ENCODE measurements at places on chromosomes 2 and 18. TPM values are rescaled to one million over a fixed set of nuclear protein-coding genes. Genes with fewer than 3 reads are reported as not detected.
A peak's percentile ranks its signal among the peaks of the same experiment; 100 is the strongest.

DNA sequence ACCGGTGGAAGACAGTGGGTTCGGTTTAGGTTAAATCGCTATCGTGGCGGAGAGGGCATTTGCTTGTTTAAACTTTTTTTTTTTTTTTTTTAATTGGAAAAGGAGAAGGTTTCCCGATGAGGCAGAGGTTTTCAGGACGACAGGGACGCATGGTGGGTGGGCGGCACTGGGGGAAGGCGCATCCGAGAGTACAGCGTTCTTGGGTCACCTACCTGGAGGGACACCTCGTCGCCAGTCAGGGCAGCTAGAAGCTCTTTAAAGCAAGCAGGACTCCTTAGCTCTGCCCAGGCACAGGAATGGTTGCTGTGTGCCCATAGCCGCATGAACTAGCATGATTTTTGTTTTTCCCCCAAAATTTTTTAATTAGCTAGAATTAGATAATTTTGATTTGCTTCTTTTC is 437 bp downstream of the LDLRAD4 start:
- H3K27me3 ChIP-seq, result peaks cover 12% of the 10 kb centered on the region
- peaks cover 70% of the 10 kb centered on the region for H3K4me1 ChIP-seq
- peak overlapping the region; percentile 81 for H3K27ac ChIP-seq
- no peak for DNase-seq

DNA sequence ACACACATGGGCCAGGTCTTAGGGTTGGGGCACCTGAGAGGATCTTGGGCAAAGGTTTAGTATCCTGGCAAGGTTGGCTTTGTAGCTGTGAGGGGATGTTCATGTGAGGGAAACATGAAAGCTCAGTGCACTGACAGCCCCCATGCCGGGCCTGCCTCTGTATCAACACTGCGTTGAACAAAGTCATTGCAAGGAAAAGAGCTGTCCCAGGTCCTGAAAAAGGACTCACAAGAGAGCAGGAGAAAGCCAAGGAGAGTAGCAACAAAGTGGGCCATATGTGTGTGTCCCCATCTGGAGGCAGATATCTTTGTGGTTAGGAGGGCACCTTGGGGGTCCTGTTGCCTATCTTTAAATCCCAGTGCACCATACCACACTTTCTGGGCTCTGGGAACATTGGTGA is 237.8 kb upstream of the THSD7B start:
- no peaks in the 10 kb centered on the region for H3K4me1 ChIP-seq
- no peak overlapping the region for H3K27ac ChIP-seq
- H3K4me3 ChIP-seq, result no peak overlapping the region
- DNase-seq, result no peak

Gene FOXD4L1
- total RNA-seq, result not detected

GRCh38 chr2:44124500-44124899 is 44.2 kb upstream of the PPM1B start:
- no peak overlapping the region for H3K27ac ChIP-seq
- no peaks in the 10 kb centered on the region for H3K4me1 ChIP-seq
- no peaks in the 10 kb centered on the region for H3K36me3 ChIP-seq
- H3K4me3 ChIP-seq, result no peak overlapping the region
- DNase-seq, result no peak
- no peaks in the 10 kb centered on the region for H3K27me3 ChIP-seq

Gene LCLAT1
- 10.3 TPM for total RNA-seq

Gene HMSD
- total RNA-seq, result not detected

GRCh38 chr2:121205321-121205942 is 79.6 kb downstream of the TFCP2L1 start:
- H3K27ac ChIP-seq, result no peak overlapping the region
- no peaks in the 10 kb centered on the region for H3K27me3 ChIP-seq
- DNase-seq, result no peak
- H3K36me3 ChIP-seq, result no peaks in the 10 kb centered on the region
- H3K4me3 ChIP-seq, result no peak overlapping the region
- no peaks in the 10 kb centered on the region for H3K4me1 ChIP-seq

Gene CEBPZOS
- 16.3 TPM for total RNA-seq

DNA sequence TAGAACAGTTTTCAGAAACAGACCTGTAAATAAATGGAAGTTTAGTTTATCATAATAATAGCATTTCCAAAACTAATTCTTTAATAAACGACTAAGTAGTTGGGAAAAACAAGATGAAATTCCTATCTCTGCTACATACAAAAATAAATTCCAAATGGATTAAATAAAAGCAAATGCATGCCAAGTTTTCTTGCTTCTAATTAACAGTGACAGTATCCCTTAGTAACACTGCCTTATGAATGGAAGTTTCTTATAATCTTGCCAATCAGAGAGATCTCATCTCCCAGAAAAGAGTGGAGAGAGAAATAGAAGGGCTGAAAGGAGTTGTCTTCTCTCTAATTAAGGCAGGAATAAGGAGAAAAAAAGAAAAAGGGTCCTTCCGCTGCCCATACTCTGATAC is 133.9 kb downstream of the GFPT1 start:
- H3K4me3 ChIP-seq, result no peak overlapping the region
- peaks cover 28% of the 10 kb centered on the region for H3K4me1 ChIP-seq
- H3K27me3 ChIP-seq, result no peaks in the 10 kb centered on the region
- H3K36me3 ChIP-seq, result no peaks in the 10 kb centered on the region
- H3K27ac ChIP-seq, result peak overlapping the region; percentile 78
- no peak for DNase-seq

- peak; percentile 94 for DNase-seq
- no peak overlapping the region for H3K27ac ChIP-seq
- peaks cover 10% of the 10 kb centered on the region for H3K4me1 ChIP-seq
- H3K27me3 ChIP-seq, result no peaks in the 10 kb centered on the region
Measured at GRCh38 chr2:20411361-20411894, 35.4 kb upstream of the RHOB start.

GRCh38 chr2:235611349-235611748 is 117.5 kb downstream of the AGAP1 start:
- peaks cover 40% of the 10 kb centered on the region for H3K4me1 ChIP-seq
- no peak overlapping the region for H3K4me3 ChIP-seq
- H3K36me3 ChIP-seq, result no peaks in the 10 kb centered on the region
- H3K27ac ChIP-seq, result no peak overlapping the region
- H3K27me3 ChIP-seq, result no peaks in the 10 kb centered on the region
- DNase-seq, result no peak

Gene SLC9A4
- total RNA-seq, result 0.24 TPM

Gene RAMP1
- total RNA-seq, result 10.0 TPM

Gene DNER
- 8.9 TPM for total RNA-seq

Gene C2orf78
- not detected for total RNA-seq

DNA sequence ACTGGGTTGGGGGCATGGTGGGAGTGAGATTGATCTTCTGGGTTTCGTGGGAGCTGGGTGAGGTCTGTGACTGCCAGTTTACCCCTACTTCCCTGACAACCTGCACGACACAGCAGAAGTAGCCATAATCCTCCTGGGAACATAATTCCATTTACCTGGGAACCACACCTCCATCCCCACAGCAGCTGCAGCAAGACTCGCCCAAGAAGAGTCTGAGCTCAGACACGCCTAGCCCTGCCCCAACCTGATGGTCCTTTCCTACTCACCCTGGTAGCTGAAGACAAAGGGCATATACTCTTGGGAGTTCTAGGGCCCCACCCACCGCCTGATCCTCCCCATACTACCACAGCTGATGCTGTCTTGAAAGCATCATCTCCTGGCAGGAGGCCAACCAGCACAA is 43.8 kb downstream of the FLACC1 start:
- no peaks in the 10 kb centered on the region for H3K4me1 ChIP-seq
- no peaks in the 10 kb centered on the region for H3K36me3 ChIP-seq
- no peak overlapping the region for H3K4me3 ChIP-seq
- no peak for DNase-seq
- no peaks in the 10 kb centered on the region for H3K27me3 ChIP-seq

Gene CCDC85A
- 3.2 TPM for total RNA-seq

Gene DHRS9
- total RNA-seq, result 3.9 TPM

Gene PARD6G
- 79.1 TPM for total RNA-seq

GRCh38 chr2:205451901-205452512 is 230.3 kb upstream of the NRP2 start:
- no peaks in the 10 kb centered on the region for H3K27me3 ChIP-seq
- no peak for DNase-seq
- no peaks in the 10 kb centered on the region for H3K4me1 ChIP-seq

GRCh38 chr2:144876013-144876412 is 356.1 kb upstream of the ZEB2 start:
- H3K4me3 ChIP-seq, result no peak overlapping the region
- no peaks in the 10 kb centered on the region for H3K27me3 ChIP-seq
- H3K4me1 ChIP-seq, result no peaks in the 10 kb centered on the region

Gene SCG2
- not detected for total RNA-seq

Gene LOXHD1
- 0.16 TPM for total RNA-seq

DNA sequence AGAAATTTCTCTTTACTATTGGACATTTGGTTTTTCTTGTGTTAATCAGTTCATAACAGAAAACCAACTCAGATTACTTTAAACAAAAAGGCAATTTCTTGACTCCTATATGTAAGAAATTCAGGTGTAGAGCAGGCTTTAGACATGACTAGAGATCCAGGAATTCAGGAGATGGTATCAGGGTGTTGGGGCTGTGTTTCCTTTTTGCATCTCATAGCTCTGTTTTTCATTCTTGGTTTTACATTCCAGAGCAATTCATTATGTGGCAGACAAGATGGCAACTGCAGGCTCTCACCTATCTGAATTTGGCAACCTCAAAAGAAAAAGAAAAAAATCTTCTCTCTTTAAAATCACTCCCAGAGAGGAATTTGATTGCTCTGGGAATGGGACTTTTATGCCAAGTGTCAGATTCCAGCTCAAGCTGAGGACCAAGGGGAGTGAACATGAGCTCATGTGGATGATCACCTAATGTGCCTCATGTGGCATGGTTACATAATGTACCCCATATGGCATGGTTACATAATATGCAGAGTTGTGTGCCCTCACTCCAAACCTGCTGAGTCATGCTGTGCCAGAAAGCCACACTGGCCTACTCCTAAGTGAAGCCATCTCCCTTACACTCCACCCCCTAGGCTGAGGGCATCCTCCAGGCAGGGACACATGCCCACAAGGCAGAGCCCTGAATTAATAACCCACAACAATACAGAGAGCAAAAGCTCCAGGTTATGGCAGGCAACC is 282.7 kb downstream of the MBD2 start:
- no peaks in the 10 kb centered on the region for H3K4me1 ChIP-seq
- H3K27ac ChIP-seq, result no peak overlapping the region
- DNase-seq, result no peak
- H3K36me3 ChIP-seq, result no peaks in the 10 kb centered on the region

Gene TCF4
- total RNA-seq, result 89.7 TPM

Gene C1QL2
- total RNA-seq, result not detected

DNA sequence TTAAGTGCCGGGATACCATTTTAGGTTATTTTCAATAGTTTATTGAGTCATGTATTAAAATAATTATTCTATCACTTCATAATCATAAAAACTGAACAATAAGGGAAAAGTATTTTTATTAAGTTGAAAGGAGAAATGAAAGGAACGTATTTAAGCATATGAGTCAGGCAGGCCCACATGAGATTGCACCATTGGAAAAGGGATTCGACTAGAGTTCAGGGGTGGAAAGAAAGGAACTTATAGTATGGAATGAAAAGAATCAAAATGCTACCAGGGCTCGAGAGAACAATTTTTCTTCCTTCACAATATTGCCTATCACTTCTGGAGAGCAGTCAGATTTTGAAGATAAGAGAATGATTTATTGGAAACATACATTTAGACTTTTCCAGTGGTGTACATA is 516.5 kb upstream of the NETO1 start:
- no peak for DNase-seq
- H3K4me1 ChIP-seq, result no peaks in the 10 kb centered on the region
- no peak overlapping the region for H3K4me3 ChIP-seq
- no peaks in the 10 kb centered on the region for H3K36me3 ChIP-seq
- no peaks in the 10 kb centered on the region for H3K27me3 ChIP-seq
- H3K27ac ChIP-seq, result no peak overlapping the region

DNA sequence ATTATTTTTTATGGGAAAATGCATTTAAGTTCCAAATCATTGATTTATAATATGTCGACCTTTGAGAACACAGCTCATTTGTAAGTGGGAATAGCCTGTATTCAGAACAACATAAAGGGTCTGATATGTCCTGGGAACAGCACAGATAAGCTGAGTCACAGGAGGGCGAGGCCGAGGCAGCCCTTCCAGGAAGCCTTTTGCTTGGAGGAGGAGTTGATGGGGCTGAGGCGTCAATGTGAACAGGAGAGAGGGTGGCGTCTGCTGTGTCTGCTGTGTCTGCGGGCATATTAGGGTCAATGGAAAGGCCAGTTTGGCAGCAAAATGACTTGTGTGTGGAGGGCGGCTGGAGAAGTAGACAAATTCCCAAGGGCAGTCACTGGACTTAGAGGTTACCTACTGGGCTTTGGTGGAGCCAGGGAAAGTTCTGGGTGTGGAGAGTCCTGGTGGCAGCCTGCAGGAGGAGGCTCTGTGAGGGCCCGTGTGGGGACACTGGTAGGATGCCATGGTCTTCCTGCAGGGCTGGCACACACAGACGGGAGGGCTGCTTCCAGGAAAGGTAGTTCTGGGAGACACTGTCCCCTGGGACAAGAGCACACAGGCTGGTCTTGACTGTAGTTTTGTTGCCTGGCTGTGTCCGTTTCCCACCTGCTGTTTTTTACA is 128.1 kb downstream of the GLI2 start:
- peaks cover 56% of the 10 kb centered on the region for H3K4me1 ChIP-seq
- no peaks in the 10 kb centered on the region for H3K27me3 ChIP-seq
- no peak for DNase-seq
- no peak overlapping the region for H3K4me3 ChIP-seq

Data from suprapubic skin (tissue), 4 donors.